ENCODE measurements at places on chromosomes 11 and 22.
A peak's percentile ranks its signal among the peaks of the same experiment; 100 is the strongest.

GRCh38 chr11:128404437-128404836, 182.9 kb downstream of the ETS1 start:
- no peak for DNase-seq

DNA sequence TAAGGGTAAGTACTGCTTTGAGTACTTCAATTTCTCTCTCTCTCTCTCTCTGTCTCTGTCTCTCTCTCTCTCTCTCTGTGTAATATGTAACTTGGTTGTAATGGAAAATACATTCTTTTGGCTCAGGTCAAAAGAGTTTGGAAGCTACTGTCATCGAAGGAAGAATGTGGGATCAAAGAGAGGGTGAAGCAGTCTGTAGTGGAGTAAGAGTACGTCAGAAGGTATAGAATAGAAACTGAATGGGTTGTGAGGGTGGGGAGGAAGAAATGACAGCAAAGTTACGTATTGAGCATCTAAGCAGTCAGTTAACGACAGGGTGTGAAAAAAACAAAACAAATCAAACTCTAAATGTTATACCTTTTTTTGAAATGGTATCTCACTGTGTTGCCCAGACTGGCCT, 10.0 kb downstream of the NCAM1 start:
- no peak for DNase-seq

DNA sequence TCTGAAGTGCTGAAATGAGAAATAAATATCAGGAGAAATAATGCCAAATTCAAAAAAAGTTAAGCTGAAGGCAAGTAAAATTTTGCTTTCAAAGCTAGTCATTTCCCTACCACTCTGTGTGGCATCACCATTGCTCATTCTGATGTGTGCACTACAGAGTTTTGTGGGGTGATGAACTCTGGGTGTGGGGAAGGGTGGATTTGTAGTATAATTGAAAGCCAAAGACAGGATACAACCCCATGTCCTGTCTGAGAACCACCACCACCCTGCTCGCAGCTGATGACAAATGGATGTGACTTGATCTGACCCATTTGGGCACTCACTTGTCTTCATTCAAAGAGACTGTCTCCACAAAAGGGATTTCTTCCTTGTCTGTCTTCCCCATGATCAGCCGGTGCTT, 19.3 kb upstream of the TMEM9B start:
- DNase-seq = no peak

- no peak for DNase-seq
These were observed 340.7 kb downstream of the MIAT start for GRCh38 chr22:26998129-26998528.

- no peak for DNase-seq
These were observed 699.1 kb upstream of the ARHGAP42 start for GRCh38 chr11:99987821-99988470.

DNA sequence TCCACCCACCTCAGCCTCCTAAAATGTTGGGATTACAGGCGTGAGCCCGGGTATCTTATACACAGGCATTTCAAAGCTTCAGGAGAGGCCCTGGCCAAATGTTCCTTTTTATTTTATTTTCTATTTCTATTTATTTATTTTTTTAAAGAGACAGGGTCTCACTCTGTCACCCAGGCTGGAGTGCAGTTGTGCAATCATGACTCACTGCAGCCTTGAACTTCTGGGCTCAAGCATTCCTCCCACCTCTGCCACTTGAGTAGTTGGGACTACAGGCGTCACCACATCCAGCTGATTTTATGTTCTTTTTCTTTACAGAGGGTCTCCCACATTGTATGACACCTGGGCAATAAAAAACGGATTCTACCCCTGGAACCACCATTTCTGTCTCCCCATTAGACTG, 71.2 kb downstream of the FBXO7 start:
- DNase-seq = no peak

DNA sequence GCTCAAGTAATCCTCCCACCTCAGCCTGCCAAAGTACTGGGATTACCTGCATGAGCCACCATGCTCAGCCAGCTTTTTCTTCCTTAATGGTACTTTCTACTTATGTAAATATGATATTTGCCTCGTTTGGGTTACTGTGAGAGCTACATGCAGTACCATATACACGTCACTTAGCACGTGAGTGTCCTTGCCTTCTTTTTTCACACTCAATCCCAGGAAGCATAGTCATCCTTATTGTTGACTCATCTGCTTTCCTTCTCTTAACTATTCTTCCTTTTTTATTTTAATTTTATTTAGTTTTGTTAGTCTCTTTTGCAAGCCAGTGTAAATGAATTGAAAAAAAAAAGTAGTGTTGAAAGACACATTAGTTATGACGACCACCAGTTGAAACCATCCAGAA, 205.9 kb downstream of the HIPK3 start:
- DNase-seq = peak; percentile 68

DNA sequence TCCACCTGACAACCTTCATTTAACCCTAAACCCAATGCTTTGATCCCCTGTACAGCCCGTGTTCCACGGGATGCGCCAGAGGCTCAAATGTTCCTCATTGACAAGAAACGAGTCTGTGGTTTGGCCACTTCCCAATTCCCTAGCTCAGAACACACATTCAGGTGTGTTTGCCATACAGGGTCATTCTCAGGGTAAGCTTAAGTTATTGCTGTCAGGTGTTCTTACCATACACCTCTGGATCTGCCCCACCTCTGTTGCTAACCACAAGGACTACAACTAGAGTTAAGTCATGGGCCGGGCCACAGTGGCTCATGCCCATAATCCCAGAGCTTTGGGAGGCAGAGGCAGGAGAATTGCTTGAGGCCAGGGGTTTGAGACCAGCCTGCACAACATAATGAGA, 45.6 kb upstream of the POLD3 start:
- DNase-seq = no peak

GRCh38 chr11:126700768-126701519, 299.6 kb downstream of the KIRREL3 start:
- DNase-seq = no peak

DNA sequence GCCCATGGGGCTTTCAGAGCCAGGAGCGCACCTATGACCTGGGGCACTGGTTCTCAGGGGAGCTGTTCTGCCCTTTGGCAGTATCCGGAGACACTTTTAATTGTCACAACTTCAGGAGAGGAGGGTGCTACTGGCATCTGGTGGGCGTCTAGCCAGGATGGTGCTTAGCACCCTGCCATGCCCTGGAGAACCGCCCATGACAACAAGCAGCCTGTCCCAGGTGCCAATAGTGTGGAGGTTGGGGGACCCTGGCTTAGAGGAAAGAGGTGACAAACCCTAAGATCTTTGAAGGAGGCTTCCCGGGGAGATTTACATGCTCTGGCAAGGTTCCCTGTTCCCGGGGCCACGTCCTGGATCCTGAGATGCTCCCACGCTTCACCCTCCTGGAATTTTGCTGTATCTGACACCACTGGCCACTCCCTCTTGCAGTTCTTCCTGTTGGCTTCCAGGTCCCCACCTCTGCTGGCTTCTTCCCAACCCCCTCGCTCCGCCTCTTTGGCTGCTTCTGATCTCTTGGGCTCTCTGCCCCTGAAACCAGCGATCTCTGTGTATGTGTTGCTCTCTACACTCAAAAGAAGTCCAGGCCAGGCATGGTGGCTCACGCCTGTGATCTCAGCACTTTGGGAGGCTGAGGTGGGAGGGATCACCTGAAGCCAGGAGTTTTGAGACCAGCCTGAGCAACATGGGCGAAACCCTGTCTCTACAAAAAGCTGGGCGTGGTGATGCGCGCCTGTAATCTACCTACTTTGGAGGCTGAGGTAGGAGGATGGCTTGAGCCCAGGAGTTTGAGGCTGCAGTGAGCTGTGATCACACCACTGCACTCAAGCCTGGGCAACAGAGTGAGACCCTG, 31.1 kb downstream of the FADS3 start:
- DNase-seq = peak; percentile 61

DNA sequence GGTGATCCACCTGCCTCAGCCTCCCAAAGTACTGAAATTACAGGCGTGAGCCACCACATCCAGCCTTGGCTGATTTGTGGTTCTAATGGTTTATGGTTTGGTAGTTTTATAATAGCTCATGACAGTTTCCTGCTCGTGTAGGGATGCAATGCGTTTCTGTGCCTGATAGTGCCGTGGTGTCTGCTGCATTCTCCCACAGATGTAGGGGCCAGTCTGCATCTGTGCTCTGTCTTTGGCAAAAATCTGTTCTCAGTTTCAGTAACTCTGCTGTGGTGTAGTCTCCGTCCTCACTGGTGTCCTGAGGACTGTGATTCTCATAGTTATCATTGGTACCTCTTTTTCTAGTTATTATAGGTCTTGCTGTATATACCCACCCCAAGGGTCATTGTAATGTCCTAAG, 16.3 kb downstream of the ST14 start:
- no peak for DNase-seq

GRCh38 chr11:46229230-46229629, 48.2 kb upstream of the CREB3L1 start:
- DNase-seq = no peak

DNA sequence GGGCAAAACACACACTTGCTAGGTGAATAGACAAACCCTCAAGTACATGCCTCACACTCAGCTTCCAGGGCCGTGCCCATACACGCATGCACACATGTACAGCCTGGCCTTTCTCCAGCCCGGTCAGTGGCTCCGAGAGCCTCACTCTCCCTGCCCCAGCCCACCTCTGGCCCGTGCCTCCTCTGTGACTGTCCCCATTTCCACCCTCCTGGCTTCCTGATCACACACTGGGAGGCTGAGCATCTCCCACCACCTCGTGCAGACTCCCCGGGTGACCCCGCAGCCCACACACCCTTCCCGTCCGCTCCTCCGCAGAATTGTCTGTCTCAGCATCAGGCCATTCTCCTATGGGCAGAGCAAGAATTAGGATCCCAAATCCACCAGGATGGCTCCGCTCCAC, 634.1 kb downstream of the TBC1D22A start:
- no peak for DNase-seq

DNA sequence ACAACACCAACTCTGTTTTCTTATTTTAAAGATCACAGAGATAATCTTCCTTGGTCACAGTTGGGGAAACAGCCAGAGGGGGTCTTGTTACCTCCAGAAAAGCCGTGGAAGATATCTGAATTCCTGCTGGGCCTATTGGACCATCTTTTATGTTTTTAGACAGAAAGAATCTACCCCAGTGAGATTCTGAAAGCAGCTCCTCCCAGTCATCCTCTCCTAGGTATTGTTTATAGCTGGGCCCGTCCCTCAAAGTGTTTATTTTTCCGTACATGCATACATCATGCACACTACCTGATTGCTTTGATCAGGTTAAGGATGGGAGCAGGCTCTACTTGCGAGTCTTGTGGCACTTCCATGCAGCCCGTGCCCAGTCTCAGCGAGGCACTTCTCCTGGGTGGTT, 742.4 kb downstream of the NTM start:
- DNase-seq = no peak

DNA sequence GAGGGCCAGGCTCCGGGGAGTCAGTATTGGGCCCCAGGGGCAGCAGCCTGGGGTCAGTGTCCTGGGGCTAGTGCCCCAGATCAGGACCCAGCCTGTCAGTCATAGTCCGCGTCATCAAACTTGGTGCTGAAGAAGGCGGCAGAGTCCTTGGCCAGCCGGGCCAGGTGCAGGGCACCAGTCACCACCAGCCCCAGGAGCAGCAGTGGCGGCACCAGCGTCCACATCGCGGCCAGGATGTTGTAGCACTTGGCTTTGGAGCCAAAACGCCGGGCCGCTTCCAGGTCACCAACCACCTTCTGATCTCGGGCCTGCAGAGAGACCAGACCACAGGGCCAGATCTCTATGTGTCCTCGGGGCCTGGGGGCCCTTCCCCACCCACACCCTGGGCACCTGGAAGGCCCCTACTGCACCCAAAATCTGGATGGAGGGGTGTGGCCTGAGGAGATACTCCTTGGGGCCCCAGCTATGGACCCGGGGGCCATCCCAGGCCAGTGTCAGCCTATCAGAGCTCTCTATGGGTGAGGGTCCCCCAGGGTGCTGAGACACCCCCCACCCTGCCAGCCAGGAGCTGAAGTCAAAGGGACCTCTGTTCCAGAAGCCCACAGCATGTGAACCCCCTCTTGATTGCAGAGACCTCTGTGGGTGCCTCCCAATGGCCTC, 790 bp downstream of the IFITM5 start:
- DNase-seq = no peak

DNA sequence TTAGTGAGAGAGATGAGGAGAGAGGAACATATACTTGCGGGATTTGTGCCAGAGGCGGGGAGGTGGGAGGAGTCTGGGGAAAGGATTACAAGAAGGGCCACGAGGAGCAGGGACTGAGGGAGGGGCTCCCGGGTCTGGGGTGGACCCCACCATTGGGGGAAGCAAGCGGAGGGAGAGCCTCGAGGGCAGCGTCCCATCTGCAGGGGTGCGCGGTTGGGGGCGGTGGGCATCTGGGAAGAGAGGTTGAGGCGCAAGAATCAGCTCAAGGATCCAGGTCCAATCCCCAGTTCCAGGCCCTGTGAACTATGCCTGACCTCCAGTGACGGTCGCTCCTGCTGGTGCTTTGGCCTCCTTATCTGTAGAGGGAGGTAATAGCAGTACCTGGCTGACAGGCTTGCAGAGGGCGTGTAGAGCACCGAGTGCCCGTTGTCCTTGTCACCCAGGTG, 38.0 kb downstream of the ADAMTS15 start:
- no peak for DNase-seq

- DNase-seq = no peak
These were observed 12.6 kb upstream of the GRAMD4 start for GRCh38 chr22:46607483-46608114.

GRCh38 chr11:116742104-116742503, 30.7 kb downstream of the BUD13 start:
- peak; percentile 28 for DNase-seq

DNA sequence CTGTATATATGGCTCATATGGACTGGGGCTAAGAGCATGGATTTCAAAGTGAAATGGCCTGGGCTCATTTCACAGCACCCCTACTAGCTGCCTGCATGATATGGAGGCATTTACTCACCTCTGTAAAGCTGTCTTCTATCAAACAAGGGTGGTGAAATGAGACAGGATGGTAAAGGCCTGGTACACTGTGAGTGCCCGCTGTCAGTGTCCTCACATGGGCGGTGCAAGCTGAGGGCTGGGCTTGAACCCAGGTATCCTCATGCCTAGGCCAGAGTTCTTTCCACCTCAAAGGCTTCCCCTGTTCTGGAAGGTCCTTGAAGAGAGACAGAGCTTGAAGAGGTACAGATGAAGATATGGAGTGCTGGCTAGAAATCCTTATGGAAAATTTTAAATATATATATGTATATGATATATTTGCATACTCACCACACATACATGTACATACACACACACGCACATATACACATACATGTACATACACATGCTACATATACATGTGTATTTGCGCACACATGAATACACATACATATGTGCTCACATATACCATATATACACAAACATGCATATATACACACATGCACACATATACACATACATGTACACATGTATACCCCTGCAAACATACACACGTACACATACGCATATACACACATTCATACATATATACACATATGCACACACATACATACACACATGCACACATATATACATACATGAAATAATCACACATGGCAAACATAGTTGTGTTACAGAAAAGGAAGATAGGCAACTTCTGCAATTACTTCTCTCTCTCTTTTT, 44.7 kb downstream of the MICAL2 start:
- DNase-seq = no peak

DNA sequence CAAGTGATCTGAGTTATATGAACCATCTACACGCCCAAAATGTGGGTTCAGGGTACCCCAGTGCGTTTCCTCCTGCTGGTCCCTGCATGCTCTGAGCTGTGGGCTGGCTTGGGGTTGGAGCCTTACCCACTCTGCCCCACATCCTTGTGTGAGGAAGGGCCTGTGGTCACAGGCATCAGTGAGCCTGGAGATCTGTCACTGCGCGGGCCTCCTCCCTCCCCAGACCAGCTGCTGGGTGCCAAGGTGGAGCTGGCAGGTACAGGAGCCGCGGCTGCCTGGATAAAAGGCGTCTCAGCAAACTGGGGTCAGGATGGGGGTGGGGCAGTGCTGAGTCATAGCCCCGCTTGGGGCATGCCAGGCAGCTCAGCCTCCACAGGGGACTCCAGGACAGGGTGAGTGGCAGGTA, 17.9 kb downstream of the GNAZ start:
- DNase-seq = no peak

Data from fibroblast of mammary gland (primary cell).